ENCODE measurements at places on chromosomes 4 and X. TPM values are rescaled to one million over a fixed set of nuclear protein-coding genes. Genes with fewer than 3 reads are reported as not detected.

Gene RPS6KA6
- 9.5 TPM for polyA plus RNA-seq

Gene DACH2
- 5.3 TPM for polyA plus RNA-seq

Gene RNF150
- 14.6 TPM for polyA plus RNA-seq

Gene TMEM47
- polyA plus RNA-seq = 32.6 TPM

- no peak for DNase-seq
These were observed 131.5 kb downstream of the HS3ST1 start for GRCh38 chr4:11297201-11297600.

GRCh38 chr4:163603257-163603656 lies 108.8 kb downstream of the TMA16 start:
- no peak for DNase-seq

DNA sequence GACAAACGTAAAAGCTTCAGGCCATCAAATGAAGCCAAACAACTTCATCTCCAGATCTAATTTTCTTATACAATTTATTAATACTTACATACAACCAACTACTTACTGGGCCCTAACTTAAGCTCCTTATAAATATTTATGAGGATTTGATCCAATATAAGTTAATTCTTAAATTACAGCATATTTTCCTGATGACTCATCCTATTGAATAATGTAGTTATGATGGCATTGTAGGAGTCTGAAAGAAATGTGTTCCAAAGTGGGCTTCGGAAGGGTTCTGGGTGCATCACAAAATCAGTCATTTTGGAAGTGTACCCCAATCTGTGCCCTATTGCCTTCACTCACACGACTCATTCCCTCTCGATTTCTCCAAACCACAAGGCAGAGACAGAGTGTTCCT lies 455.1 kb upstream of the CTSO start:
- no peak for DNase-seq

- DNase-seq = peak; percentile 52
These were observed 37.6 kb downstream of the FGFRL1 start for GRCh38 chr4:1048773-1049590.

DNA sequence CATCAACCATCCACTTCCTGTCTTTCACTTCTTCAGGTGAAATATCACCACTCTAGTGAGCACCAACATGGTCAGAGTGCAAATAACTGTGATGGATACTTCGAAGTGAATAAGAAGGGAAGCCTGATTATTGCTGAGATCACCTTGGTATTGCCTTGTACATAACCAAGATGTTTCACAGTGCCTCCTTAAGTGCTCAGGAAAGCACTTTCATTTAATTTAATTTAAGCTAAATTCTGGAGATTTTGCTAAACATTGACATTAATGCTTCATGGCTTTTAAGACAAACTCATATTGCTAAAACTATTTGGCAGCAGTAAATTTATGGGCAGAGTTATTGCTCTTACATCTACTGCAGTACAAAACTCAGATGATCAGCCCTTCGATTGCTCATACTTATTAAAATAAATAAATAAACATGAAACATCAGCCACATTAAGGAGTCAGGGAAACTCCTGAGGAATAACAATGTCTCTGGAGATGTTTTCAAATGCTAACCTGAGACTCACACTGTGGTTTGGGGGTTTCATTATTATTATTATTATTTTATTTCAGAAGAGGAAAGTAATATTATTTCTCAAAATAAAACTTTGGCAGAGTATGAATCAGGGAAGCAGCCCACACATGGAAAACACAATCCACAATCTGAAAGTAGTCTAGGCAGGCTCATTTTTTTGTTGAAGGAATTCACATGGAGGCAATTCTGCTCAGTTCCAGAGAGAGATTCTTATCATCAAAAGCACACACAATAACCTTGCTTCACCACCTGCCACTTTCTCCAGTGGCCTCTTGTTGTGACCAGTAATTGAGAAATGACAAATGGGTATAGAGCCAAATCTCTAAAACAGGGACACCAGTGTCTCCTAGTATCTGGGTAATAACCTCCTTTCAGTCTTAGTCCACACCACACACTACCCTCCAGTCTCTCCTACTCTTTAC lies 344.2 kb downstream of the MAPK10 start:
- DNase-seq = no peak

Data from left lung (tissue), 14 donors.